ENCODE measurements at places on chromosomes 7 and 10.
A peak's percentile ranks its signal among the peaks of the same experiment; 100 is the strongest.

- no peak for DNase-seq
Measured at GRCh38 chr7:151435971-151436370, 4.0 kb downstream of the CRYGN start.

DNA sequence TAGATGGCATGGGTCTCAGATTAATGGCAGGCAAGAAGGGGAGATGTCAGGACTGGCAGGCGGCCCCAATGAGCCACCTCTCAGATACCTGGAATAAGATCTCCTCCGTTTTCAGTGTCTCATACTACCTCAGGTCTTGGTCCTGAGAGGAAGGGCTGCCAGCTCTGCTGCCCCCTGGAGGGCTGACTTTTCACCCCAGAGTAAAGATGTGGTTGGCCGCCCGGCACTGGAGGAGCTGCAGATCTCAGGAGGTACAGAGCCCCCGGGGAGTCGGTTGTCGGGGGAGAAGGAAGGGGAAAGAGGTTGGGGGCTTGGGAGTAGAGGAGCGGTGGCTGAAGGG, 642 bp upstream of the COL13A1 start:
- DNase-seq, result no peak

DNA sequence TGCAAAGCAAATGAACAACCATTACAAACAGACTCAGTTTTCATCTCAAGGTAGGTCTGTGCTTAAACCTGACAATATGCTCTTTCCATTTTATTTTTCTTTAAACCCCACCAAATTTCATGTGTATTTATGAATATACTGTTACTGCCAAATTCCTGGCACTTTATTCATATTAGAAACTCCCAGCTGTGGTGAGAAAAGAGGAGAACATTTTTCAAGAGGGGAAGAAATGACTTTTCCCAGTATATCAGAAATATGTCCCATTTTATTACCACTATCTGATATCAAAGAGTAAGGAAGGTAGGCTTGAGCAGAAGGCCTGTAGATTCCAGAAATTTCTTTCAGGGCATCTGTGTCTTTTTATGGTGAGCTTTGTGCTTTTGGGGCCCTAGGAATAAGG, 189.6 kb downstream of the ADAM12 start:
- no peak for DNase-seq

DNA sequence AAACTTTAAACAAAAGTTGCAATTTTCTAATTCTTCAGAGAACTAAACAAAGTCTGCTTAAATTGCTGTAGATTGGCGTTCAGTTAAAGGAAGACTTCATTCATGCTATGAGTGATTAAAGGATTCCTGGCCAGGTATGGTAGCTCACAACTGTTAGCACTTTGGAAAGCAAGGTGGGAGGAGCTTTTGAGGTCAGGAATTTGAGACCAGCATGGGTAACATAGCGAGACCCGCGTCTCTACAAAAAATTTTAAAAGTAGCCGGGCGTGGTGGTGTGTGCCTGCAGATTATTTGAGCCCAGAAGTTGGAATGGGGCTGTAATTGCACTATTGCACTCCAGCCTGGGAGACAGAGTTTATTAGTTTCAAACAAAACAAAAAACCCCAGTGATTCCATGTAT, 13.5 kb upstream of the SCRN1 start:
- DNase-seq, result no peak

DNA sequence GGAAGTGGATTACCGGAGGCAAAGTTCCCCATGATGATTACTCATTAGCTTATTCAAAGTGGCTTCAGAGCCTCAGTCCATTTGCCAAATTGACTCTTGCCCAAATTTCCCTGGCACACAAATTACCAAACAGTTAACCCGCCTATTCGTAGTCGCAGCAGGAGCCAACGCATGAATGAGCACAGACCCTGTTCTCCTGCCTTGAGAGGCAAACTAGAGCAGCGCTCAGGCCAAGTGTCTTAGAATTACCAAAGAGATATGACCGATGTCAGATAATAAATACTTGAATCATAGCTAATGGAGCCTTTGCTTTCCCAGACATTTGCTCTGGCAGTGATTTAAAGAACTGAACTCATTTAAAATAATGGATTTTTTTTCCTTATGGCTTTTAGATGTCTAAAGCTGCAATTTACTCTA, 64.9 kb downstream of the CTTNBP2 start:
- peak; percentile 2 for DNase-seq

DNA sequence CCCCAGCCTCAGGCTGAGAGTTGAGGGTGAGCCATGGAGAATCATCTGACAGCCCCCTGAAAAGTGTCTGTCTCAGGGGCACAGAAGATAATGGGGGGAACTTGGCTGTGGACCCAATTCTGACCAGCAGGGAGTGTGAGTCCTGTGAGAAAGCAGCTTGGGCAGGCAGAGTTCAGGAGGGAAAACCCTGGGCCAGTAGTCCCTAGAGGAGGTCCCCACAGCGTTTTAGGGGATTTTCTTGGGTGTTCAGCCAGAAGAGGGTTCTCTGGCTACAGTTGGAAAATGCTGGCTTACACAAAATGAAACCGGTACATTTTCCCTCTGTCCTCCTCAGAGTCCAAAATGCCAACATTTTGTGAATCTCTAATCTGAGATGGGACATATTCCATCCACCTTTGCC, 35.8 kb upstream of the TRIM8 start:
- DNase-seq, result peak; percentile 5

DNA sequence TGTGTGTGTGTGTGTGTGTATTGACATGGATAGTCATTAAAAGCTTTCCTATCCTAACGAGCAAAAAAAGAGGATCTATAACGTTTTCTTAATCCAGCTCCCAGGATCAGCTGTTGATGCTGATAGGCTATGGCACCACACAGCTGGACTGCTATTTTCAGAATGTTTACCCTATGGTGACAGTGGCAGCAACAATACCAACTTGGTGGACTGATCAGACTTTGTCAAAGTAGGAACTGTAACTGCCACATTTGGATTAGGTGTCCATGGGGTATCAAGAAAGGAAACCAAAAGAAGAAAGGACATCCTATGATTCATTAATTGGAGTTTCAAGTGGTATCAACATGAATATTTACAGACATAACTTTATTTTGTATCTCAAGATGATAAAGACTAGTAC, 2.7 kb upstream of the CLEC5A start:
- no peak for DNase-seq

- DNase-seq, result no peak
Measured at GRCh38 chr7:120402079-120402767, 129.2 kb downstream of the KCND2 start.

DNA sequence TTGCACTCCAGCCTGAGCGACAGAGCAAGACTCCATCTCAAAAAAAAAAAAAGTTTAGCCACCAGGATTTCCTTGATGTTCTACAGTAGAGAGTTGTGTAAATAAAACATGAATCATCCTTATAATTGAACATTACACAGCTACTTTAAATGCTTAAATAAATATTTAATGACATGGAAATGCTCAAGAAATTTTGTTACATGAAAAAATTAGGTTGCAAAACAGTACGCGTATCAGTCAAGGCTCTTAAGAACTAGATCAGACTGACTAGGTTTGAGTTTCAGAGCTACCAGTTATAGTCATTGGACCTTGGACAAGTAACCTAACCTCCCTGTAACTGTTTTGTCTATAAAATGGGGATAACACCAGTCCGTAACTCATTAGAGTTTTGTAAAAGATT, 38.7 kb upstream of the GSAP start:
- DNase-seq, result no peak

GRCh38 chr10:6119423-6119822, 30.6 kb downstream of the RBM17 start:
- DNase-seq, result no peak

GRCh38 chr7:150410680-150411346, 31.7 kb downstream of the ZNF775 start:
- DNase-seq, result no peak

DNA sequence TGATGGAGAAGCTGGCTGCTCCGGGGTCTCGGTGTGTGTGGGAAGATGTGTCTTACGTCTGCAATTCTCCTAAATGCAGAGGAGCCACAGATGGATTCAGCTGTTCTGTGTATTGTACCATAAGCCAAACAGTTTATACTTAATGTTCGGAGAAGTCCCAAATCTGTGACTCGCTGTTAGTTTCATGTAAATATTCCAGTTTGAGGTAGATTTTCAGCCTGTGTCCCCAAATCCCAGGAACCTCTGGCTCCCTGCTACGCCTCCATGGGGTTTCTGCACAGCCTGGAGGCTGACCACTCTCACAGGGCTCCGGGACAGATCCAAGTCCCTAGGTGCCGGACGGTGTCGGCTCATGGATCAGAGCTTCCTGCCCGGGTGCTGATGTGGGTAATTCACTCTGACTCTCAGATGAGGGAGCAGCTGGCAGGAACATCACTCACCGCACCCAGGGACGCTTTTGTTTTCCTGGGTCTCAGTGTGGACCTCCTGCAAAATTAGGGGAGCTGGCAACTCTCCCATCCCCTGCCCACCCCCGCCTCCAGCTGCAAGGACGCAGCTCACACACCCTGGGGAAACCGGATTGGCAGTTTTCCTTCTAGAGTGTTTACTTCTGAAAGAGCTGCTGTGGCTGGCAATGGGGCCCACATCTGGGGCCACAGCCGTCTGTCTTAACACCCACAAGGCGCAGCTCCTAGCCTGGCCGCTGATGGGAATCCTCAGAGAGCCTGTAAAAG, 421.1 kb upstream of the FOXK1 start:
- DNase-seq, result no peak

GRCh38 chr7:44145969-44146911, 5.1 kb upstream of the MYL7 start:
- peak; percentile 62 for DNase-seq

DNA sequence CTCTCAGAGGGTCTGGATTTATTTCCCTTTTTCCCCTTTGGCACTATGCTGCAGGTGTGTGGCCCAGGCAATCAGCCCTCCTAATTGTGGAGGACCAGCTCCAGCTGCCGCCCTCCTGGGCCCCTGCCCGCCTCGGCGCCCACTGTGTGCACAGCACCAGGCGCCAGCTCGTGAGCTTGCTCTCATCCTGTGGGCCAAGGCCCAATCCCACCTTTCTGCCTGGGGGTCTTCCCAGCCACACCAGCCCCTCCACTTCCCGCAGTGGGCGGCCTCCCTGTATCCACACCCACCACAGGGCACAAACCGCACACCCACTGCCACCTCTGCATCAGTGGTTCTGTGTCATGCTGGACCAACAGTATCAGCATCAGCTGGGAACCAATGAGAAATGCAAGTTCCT, 25.5 kb upstream of the SLIT1 start:
- no peak for DNase-seq

DNA sequence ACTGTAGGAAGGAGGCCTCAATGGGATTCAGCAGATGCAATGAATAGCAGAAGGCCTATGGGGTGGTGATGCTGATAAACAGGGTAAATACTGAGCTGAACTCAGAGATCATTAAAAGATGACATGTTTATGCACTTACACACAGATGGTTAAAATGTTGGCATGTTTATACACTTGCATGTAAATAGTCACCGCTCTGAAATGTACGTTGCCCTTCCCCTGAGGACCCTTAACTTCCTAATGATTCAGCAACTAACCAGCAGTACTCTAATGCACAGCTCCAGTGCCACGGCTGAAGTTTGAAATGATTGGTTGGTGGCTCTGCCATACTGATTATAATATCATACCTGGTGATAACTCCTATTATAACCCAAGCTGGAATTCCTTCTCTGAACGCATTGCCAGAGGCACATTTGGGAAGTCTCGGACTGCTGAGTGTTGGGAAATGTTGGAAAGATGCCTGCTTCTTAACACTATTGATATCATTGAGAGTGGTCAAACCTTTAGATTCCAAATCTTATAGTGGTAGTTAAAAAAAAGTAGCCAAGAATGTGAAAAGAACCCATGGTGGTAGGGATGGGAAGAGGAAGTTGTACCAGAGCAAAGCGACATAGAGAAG, 3.7 kb upstream of the CAV1 start:
- DNase-seq, result no peak

- no peak for DNase-seq
Measured at GRCh38 chr7:149570784-149571183, 73.2 kb upstream of the ZNF746 start.

DNA sequence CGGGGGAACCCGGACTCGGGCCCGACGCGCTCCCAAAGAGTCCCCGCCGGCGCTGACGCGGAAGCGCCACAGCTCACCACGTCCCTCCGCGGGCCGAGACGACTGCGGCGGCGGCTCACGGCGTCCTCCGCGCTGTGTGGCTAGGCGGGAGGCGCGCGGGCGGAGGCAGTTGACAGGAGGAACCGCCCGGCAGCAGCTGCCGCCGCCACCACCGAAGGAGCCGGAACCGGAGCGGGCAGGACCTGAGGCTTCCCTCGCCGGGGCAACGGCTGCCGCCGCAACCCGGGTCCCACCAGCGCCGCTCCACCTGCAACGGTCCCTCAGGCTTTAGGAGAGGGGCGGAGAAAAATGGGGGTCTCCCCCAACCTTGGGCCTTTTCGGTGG, 334 bp downstream of the ZNF800 start:
- peak; percentile 60 for DNase-seq

- DNase-seq, result no peak
Measured at GRCh38 chr7:35362341-35362740, 108.4 kb upstream of the TBX20 start.

- peak; percentile 72 for DNase-seq
Measured at GRCh38 chr7:28926871-28927597, 31.1 kb downstream of the TRIL start.

- DNase-seq, result no peak
Measured at GRCh38 chr7:38831259-38831996, 77.6 kb downstream of the VPS41 start.

DNA sequence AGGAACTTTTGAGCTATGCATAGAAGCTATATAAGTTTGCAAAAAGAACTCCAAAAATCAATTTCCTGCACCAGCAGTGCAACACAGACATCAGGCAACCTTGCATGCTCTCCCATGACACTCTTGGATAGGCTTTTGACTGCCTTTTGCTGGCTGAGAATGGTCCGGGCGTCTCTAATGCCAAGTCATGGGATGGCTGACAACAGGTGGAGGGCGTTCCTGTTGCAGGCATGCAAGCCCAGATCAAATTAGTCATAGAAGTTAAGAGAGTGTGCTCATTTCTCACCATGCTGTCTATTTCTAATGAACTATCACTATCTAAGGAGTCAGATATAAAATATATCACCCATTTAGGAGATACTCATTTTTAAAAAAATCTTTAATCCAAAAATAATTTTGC, 8.4 kb downstream of the PLCE1 start:
- DNase-seq, result no peak

All from CD4-positive, alpha-beta T cell treated with Interleukin-4 for 4 hours (primary cell).